ENCODE measurements at places on chromosomes 5 and 9.

- no peak for DNase-seq
These were observed 106.8 kb downstream of the ENTREP1 start for GRCh38 chr9:69431777-69432176.

- DNase-seq: no peak
These were observed 199.9 kb upstream of the PIK3R1 start for GRCh38 chr5:68015381-68016302.

DNA sequence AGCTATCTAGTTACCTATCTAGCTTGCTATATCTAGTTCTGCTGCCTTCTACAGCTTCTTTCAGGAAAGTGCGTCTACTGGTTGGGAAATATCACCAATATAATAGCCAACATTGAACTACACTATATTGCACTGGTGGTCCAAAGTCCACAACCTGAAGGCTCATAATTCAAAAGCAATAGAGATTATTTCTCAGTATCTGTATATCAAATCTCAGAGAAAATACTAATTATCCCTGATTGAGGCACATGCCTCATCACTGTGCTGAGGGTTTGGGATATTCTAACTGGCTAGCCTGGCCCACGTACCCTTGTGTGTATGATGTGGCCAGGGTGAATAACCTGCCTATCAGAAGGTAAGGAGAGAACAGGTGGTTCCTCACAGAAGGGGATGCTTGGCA, 53.8 kb downstream of the SH3RF2 start:
- no peak for DNase-seq

DNA sequence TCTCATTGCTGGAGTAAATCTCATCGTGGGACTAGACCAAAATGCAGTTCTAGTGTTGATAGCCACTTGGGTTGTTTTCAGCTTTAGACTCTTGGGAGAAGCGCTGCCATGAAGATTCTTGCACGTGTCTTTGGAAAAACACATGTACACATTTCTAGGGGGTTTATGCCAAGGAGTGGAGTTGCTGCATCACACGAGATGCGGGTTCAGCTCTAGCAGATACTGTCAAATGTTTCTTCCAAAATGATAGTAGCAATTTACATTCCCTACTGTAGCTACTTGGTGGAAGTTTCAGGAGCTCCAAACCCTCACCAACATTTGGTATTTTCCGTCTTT, 52.3 kb upstream of the CPLX2 start:
- DNase-seq: no peak

DNA sequence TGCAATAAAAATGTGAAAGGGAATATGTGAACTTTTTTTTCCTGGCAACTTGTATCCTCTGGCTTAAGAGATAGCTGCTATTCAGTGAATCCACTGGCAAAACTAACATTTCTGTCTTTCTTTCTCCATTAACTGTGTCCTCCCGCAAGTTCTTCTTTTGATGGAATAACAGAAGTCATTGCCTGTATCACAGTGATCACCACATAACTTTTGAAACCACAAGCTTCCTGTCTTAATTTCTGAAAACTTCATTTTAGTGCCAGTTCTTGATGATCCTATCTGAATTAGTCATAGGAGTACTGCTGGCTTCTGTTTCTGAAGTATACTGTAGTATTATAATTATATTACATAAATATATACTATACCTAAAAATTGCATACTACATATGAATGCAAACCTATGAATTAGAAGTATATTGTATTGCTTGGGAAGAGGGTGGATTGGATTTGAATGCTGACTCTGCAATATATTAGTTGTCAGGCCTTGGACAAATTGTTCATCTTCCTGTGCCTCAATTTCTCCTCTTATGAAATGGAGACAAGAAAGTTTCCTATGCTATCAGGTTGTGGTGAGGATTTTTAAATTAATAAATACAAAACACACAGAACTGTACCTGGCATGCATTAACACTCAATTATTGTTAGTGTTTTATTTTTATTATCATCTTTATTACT, 441.6 kb downstream of the CETN3 start:
- no peak for DNase-seq

GRCh38 chr9:95511952-95512708, 4.6 kb downstream of the PTCH1 start:
- DNase-seq: no peak

DNA sequence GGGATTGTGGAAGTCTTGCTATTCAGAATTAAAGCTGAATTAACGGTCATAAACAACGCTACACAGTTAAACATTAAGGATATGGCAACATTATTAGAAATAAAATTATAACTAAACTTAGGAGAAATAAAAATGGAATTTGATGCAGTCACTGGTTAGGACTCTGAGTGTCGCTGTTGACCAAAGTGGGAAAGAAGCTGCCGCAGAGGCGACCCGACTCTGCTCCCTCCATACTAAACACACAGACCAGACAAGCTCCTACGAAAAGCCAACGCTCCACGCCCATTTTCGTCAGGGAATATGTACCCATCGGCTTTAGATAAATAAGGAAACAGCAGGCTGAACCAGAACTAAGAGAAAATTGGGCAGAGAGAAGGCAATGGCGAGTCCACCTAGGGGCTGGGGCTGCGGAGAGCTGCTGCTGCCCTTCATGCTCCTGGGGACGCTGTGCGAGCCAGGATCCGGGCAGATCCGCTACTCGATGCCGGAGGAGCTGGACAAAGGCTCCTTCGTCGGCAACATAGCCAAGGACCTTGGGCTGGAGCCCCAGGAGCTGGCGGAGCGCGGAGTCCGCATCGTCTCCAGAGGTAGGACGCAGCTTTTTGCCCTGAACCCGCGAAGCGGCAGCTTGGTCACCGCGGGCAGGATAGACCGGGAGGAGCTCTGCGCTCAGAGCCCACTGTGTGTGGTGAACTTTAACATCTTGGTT, at the start of gene PCDHGA5:
TSS of gene PCDHGA5 (plus strand) at position 211 of the 709 bp plus-strand sequence. CDS start at position 380, 169 bp downstream.
- no peak for DNase-seq

DNA sequence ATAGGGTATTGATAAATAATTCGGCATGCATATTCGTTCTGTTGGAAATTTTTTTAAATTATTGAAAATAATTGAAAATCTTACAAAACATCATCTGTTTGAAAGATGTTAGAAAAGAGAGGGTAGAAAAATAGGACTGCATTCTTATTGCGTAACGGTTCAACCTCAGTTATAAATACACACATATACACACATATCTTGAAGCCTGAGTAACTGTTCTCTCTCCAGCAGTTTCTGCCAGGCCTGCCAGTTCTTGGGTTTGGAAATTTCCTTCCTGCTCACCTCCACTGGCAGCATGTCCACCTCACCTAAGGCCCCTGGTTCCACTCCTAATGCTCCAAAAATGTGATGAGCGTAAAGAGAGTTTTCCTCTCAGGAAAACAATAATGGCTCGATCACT, 9.1 kb downstream of the SPATA31E1 start:
- no peak for DNase-seq

- no peak for DNase-seq
These were observed 48.8 kb upstream of the GALNT10 start for GRCh38 chr5:154141745-154142221.

DNA sequence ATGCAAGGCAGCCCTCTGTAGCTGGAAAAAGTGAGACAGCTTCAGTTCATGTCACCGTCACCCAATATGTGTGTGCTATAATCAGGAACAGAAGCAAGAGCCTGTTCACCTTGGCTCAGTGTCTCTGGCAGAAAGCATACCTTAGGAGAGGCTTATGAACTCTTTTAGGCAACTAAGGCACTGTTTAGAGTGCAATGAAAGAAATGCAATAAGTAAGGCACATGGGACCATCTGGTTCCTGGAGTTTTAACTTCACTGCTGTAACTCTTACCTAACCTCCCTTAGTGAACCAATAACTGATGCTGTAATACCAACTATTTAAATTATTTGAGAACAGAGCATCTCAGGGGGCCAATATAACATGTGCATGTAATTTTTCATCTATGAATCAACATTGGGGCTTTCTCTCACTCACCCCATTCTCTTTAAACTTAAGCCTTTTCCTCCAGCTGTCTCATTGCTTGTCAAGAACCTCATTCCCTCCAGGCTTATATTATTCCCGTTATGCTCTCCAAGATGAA, 32.4 kb downstream of the C9 start:
- no peak for DNase-seq

DNA sequence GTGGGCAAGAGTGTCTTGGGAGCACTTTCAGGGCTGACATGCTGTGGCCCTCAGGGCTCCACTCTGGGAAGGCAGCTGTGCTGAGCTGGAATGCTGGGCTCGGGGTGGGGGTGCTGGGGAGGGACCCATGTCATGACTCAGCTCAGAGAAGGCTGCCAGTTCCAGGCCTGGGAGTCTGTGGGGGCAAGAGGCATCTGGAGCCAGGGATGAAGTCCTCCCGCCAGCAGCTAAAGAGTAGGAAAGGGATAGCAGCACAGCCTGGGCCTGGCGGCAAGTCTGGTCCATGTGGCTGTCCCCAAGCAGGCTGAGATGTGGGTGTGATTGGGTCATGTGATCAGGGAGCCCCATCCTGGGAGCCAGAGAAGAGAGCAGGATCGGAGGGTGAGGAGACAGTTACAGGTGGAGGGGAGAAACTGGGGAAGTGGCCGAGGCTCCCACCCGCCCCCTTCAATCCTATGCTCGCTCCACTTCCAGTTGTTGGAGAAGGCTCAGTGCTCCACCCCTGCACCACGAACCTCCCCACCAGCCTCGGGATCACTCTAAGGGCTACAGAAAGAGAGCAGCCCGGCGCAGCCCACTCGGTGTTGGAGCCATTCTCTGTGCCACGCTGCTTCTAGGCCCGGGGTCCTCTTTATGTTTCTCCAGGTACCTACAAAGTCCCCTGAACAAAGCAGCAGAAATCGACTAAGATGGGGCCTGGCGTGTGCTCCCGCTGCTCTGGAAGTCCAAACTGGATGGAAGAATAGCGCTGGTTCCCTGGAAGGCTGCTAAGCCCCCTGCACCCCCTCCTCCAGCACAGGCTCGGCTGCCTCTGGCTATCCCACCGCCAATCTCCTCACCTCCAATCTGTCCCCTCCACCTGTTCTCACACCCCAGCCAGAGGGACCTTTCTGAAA, 12.0 kb downstream of the PDGFRB start:
- DNase-seq: no peak

DNA sequence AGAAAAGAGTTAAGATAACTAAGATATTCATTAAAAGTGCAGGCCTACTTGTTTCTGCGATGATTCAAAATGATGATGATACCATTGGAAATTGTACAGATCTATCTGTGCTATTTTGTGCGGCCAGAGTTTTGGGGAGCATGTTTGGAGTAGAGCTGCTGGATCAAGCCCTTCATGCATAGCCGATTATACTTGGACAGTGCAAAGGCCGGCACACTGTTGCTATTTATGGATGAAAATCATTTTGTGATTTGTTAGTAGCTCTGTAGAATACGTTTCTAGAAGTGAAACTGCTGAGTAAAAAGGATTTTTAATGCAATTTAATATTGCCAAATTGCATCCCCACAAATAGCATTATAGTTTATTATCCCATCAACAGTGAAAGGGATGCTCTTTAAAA, 82.1 kb upstream of the NMUR2 start:
- no peak for DNase-seq

GRCh38 chr9:123660691-123661466, 269.0 kb downstream of the DENND1A start:
- no peak for DNase-seq

Measured in stimulated activated CD8-positive, alpha-beta memory T cell treated with anti-CD3 and anti-CD28 coated beads, Interleukin-4, amount 100 ng/mL, for 48 hours (primary cell).